Heart left ventricle (tissue), 16 donors: ENCODE measurements at places on chromosomes 11 and 22.

- no peak for DNase-seq
Measured at GRCh38 chr11:6201481-6201880, 2.5 kb downstream of the OR52W1 start.

GRCh38 chr11:125132071-125132470 is 20.6 kb upstream of the TMEM218 start:
- DNase-seq, result no peak

- no peak for DNase-seq
Measured at GRCh38 chr11:65170058-65170534, at the start of gene SPDYC. Gene SPDYC, plus strand, starts transcription at chr11:65170233. Its CDS starts 1,125 bp downstream, at chr11:65171358.

- peak; percentile 57 for DNase-seq
Measured at GRCh38 chr11:12079726-12080556, 30.4 kb upstream of the MICAL2 start.

DNA sequence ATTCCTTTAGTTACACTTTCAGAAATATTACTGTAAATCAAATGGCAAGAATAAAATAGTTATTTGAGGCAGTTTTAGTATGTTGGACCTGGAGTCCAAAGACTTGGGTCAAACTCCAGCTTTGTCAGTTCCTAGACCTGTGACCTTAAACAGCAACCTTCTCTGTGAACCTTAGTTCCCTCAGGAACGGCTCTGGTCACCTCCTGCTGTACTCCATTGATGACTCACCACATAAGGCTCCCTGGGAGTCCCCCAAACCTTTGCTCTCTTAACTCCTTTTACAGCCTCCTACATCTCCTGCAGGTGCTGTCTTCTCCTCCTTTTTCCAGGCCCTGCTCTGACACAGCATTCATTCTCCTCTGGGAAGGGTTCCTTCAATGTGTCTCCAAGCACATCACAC is 29.1 kb downstream of the LIMK2 start:
- no peak for DNase-seq

DNA sequence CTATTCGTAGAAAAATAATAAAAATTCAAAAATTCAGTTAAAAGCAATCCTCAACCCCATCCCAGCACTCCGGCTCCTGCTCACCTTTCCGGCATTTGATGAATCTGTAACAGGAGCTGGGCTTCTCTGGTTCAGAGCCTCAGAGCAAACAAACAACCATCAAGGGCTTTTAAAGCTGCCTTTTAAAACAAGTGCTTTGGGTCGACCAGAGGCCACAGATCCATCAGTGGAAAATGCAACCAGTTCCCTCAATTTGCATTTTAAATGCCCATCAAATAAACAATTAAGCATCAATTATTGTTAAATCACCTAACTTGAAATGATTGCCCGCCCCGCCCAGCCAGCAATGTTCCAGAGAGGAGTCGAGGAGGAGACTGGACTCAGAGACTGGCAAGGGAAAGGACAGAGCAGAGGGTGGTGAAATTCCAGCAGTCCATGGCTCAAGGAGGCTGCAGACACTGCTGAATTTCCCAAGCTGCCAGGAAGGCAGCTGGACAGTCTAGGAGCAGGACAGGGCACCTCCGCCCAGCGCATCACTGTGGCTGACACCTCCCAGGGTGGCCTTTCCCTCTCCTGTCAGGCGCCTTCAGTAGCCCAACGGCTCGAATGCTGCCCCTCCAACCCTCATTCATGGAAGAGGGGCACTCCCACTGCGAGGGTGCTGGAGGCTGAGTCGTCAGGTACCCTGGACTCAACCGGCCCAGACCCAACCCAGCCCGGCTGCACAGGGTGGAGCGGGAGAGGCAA is 7.5 kb downstream of the FXYD6 start:
- no peak for DNase-seq

DNA sequence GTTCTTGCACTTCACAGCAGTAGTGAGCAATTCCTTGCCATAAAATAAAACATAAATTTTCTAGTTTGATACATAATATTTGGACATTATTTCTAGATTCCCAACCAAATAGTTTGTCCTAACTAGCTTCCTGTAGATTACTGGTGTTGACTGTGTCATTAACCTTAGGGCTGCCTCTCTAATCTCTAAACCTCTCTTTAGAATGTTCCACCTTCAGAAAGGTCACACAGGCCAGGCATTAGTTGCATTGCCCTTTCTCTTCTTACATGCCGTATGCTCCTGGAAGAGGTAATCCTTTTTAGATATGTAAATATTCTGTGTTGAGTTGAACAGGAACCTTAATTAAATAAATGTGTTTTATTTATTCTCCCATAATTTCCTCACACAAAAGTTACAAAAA is 904.9 kb upstream of the CNTN5 start:
- DNase-seq, result no peak

DNA sequence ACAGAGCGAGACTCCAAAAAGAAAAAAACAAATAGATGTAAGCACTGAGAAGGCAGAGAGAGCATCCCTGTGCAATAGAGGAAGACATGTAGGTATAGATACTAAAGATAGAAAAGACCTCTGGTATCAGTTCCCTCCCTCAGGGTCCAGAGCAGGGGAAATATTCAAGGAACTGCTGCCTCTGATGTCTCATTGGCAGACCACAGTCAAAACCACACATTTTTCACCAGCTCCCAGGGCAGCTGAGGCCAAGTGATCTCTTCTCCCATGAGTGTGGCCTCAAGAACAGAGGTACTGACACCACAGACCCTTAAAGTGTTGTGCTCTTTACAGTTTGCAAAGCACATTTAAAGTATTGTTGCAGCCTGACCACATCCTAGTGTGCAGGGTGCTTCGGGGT is 288.5 kb downstream of the NTM start:
- no peak for DNase-seq

GRCh38 chr11:34823639-34824038 is 92.5 kb downstream of the APIP start:
- DNase-seq, result no peak

GRCh38 chr11:113907152-113907551 is 2.6 kb downstream of the HTR3B start:
- no peak for DNase-seq

GRCh38 chr11:118229274-118229847 is 4.5 kb upstream of the JAML start:
- DNase-seq, result no peak

GRCh38 chr22:22194931-22195264 is 49.7 kb upstream of the VPREB1 start:
- DNase-seq, result no peak
